ENCODE measurements at places on chromosomes 2 and 18.

DNA sequence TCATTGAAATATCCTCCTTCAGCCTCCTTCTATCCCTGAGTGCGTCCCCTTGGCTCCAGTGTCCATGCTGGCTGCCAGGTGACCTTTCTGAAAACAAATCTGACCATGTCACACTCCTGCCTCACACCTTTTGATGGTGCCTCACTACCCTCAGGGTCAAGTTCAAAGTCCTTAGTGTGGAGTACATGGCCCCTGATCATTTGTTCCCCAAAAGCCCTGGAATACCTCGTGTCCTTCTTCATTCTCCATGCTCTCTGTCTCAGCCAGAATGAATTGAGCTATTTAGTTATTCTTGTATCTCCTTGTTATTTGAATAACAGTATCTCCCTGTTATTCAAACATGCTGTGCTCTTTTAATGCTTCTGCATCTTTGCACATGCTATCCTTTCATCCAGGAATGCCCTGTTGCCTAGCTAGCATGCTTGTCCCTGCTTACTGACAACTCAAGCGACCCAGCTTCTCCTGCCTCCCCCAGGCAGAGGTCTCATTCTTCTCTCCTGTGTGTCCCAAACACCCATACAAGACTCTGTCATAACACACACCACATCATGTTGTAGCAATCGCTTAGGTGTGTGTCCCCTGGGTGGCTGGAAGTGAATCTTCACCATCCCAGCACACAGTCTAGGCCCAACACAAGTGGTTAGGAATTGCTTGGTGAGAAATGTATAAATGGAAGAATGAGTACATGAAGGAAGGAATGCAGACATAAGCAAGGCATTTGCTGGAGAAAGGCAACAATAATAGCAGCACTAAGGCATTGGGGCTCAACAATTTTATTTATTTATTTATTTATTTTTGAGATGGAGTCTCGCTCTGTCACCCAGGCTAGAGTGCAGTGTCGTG is 144.0 kb downstream of the DDX1 start:
- DNase-seq: no peak

DNA sequence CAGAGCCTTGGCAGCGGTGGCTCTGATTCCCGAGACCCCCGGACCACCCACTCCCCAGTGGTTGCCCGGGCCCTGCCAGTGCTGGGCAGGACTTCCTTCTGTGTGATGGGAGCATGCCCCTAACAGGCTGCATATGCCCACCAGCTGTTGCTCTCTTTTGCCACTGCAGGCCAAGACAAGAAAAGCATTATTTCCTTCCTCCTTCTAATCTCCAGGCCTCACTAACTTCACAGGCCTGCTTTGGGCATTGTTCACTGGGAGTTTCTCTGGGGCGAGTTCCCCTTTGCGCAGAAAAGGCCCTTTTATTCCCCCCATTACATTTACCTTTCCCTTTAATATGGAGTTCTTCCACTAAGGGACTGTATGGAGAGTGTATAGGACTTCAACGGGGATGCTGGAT is 249.1 kb upstream of the SIX2 start:
- DNase-seq: no peak

DNA sequence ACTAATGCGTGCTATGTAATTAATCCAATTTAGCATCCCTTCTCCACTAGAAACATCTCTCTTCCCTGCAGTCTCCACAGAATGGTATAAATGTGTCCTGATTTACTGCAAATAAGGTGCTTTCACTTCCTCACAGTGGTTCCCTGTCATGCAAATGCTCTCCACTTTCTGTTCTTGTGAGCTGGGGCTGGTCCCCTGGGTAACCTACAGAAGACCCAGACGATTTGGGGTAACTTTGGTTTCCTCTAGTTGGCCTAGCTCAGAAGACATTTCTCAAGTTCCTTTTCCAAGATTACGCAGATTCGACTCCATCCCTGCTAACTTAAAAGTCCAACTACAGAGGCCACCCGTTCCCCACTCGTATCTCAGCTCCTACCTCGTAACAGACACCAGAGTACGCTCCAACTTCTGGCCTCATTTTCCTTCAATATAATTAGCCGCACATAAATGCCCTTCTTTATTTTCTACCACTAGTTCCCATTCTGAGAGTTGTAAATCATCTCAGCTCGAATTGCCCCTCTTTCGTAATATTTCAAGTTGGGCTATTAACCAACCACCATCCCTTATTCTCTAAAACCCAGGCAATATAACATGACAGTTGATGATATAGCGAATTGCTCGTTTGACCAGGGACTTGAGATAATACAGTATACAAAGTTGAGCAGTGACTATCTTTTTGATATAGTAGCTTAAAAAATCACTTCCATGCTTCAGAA is 28.8 kb upstream of the NEDD4L start:
- no peak for DNase-seq

- no peak for DNase-seq
Observed at GRCh38 chr18:3183103-3183717, 36.6 kb downstream of the MYOM1 start.

GRCh38 chr2:112648081-112648480 is 2.3 kb downstream of the SLC20A1 start:
- no peak for DNase-seq

GRCh38 chr2:155145758-155146229 is 447.3 kb downstream of the KCNJ3 start:
- DNase-seq: no peak

DNA sequence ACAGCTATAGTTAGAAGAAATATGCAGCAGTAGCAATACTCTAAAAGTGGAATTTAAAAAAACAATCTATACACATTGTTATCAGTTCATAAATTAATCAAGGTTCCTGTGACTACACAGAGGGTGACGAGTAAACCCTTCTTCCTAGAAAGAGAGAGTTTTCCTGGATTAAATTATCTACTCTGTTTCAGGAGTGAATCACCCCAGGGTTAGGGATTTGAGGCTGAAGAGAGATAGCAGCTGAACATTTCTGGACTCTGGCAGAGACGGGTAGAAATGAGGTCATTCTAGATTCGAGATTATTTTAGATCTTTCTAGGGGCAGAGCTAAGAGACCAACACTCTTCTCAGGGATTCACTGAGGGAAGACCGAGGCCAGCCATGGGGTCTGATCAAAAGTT is 38.8 kb upstream of the PMAIP1 start:
- DNase-seq: no peak

All from stimulated activated CD4-positive, alpha-beta T cell treated with anti-CD3 and anti-CD28 coated beads, Interleukin-15, amount 100 ng/mL, for 1 hour (primary cell).